ENCODE measurements at places on chromosomes 1 and 21.

- DNase-seq: no peak
Measured at GRCh38 chr1:217431395-217431794, 199.5 kb downstream of the GPATCH2 start.

GRCh38 chr21:15252431-15252830, 187.6 kb upstream of the NRIP1 start:
- no peak for DNase-seq

- no peak for DNase-seq
Measured at GRCh38 chr1:39283858-39284257, 79.4 kb downstream of the MACF1 start.

DNA sequence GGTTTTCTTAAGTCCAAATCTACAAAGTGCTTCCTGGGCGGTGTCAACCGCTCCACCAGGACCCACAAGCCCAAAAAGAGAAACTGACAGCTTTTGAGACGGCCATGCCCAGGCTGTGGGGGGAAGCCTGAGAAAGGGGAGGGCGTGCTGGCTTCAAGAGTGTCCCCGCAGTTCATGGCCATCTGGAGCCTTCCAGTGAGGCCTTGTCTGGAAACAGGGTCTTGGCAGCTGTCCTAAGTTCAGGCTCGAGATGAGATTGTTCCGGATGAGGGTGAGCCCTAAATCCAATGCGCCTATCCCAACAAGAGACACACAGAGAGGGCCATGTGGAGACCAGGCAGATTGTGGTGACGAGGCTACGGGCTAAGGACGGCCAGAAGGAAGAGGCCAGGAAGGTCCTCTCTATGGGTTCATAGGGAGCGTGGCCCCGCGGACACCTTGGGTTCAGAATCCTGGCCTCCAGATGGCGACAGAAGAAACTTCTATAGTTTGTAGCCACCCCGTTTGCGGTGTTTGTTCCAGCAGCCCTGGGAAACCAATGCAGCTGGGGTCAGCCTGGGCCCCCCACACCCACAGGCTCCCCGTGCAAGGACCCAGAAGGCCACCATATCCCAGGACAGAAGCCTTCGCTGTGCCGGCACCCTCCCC, 70.2 kb downstream of the ARHGEF16 start:
- DNase-seq: no peak

DNA sequence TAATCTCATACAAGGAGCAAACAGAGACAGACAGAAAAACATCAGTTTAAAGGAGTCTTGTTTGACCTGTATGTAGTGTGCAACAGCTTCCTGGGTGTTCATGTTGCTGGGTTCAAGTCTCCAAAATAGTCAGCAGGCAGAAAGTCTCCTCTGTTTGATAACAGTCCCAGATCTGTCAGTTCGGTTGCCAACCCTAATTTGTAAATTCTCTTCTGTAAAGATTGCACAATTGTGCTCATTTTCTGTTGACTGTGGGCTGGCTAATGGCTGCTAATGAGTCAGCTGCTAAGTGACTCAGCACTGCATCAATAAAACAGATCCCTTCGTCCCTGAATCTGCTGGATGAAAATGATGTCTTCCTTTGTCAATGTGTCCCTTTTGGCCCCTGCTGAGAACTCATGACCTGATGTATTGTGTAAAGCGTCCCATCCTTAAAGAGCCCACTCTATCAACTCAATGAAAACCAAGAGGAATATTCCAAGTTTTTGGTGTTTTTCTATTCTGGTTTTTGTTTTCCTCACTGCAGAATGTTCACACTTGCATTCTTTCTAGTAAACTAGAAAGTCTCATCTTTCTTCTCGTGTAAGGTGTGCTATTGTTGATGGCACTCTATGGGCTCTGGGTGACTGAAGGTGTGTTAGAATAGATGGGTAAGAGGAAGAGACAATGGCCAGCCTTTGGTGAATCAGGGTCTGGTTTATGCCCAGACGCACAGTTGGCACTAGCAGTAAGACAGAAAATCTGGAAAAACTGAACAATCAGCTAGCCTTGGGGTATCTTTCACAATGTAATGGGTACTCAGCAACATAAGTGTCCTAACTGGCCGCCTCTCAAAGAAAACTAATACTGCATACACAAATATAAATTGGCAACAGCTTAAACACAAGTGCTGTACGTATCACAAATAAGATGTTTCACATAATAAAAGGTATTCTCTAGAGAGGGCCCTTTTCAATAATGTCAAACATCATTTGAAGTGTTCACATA, 75.1 kb upstream of the SIPA1L2 start:
- DNase-seq: no peak

DNA sequence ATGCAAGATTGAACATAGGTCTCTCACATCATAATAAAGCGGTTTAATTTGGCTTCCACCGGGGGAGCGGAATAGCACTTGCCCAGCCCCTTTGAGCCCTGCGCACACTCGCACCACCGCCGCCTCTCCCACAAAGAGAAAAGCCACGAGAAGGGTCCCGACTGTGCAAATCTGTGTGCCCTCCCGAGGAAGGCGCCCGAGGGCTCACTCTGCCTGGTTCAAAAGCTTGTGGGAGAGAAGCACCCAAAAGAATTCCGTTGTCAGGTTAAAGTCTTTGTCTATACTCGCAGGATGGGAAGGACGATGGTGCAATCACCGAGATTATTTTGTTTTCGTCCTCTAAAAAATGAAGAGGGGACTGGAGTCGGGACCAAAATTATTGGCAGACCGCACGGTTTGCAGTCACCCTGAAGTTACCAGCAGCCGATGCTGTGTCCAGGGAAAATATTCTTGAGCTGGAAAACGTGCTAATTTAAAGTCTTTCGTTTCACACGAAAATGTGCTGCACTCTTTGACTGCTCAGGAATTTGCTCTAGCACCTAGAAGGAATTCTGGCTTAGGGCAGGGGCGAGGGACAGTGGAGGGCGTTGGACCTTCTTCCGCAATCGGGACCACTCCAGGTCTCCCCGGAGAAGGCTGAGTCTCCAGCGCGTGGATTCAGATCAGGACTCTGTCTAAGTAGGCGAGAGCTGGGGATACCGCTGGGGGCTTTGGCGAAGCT, 6.6 kb upstream of the SIM2 start:
- DNase-seq: peak; percentile 36

GRCh38 chr1:50917138-50918137, 42.6 kb downstream of the FAF1 start:
- DNase-seq: no peak

DNA sequence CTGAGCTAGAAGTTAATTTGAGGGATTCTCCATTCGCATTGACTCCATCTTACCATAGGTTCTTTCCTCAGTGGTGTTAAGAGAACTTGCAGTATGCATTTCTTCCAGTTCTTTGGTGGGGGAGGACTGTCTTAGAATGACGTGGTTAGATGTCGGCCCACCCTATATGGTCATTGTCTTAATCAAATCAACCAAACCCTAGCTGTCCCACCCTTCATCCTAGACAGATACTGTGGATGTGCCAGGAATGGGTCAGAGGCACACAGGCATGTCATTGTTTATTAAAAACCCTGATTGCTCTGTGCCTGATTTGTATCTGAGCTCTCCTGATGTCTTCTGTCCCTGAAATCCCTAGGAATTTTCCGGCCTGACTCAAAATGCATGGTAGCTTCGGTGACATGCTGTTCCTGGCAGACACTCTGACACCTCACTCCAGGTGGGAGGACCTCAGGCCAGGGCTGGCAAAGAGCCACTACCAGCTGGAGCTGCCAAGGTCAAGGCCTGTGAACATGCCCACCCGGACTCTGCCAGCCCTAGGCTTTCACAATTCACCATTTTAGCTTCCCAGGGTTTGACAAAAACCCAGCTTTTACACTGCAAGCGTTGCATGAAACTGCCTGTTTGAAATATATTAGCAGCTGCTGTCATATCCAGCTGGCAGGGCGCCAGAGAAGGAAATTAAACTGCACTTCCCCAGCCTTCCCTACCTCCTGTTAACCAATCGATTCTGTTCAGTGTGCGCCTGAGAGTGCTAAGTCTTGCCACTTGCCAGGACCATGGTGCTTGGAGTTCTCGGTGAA, 134.0 kb downstream of the FAM78B start:
- no peak for DNase-seq

GRCh38 chr1:243890576-243890975, 40.5 kb upstream of the AKT3 start:
- DNase-seq: no peak

DNA sequence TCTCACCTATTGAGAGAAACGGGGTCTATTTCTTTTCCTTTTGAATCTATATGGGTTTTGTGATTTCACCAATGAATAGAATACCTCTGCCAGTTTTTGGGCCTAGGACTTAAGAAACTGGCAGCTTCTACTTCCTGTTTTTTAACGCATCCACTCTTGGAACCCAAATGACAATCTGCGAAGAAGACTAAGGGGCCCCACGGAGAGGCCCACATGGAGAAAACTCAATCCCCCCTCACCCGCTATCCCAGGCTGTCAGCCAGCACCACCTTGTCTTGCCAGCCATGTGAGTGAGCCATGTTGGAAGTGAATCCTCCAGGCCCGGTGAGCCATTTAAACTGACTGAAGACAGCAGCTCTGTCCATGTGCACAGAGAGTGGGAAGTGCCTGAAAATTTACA, 3.6 kb upstream of the HENMT1 start:
- no peak for DNase-seq

DNA sequence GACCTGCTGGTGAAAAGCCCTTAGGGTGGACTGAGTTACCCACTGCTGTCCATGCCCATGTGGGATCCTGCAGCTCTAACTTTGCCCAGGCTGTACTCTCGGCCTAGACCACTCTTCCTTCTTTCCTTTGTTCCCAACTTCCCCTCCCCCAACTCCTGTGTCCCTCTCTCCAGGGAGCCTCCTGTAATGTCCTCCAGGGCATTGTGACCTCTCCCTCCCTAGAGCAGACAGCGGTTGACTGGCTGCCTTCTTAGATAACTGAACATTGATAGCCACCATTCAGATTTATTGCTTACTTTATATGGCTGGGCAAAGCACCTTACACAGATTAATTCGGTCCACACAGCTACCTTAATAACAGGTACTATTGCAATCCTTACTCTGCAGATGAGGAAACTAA, 5.0 kb downstream of the RUNX1 start:
- DNase-seq: no peak

GRCh38 chr1:223330466-223330865, 33.5 kb downstream of the SUSD4 start:
- no peak for DNase-seq

DNA sequence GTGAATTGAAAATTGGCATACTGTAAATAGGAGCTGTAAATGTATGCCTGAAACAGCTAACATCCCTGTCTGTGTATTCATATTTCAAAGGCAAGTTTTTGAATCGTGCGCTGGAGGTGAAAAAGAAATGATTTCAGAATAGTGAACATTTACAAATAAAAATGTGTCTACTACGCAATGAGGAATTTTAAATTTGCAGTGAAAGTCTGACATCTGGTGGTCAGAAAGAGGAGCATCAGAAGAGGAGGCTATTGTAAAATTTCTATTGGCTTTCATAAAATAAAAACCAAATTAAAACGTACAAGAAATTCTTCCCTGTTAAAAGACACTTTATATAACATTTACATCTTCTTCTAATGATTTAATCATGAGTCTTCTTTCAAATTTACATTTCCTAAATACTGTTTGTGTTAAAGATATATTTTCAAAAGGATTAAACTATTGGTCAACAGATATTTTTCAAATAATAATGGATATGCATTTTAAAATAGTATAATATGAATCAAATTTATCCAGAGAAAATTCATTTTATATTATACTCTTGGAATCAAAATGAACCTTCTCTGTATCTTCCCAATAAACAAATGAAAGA, 113.7 kb upstream of the RRP15 start:
- DNase-seq: peak; percentile 49

DNA sequence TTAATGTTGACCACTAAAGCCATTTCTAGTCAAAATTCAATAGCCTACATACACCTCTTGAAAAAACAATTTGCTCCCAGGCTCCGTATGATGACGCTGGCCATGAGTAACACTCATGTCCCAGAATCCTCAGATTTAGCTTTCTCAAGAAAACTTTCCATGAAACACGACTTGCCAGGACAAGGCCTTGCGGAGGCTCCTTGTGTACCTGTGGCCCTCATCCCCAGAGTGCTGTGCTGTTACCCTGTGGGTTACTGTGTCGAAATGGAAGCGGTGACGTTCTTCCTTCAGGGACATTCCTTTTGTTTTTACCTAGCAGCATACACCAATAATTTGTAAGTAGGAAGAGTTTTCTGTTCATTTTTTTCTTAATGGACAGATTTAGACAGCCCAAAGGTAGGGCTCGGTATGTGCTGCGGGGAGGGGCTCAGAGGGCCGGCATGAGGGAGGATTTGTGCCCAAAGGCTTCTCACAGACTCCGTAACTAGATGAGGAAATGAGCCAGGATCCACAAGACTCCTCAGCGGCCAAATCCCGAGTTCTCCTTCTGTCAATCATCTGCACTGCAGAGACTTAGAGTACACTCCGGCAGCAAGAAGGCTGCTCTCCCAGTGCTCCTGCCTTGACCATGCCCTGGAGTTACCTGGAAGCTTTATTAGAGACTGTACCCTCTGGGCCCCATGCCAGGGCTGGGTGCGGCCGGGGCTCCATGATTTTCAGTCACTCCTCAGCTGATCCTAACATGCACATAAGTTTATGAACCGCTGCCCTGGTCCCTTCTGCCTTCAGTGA, 17.8 kb downstream of the GNG12 start:
- DNase-seq: no peak

GRCh38 chr21:37595944-37596343, 229.4 kb downstream of the DYRK1A start:
- DNase-seq: no peak

GRCh38 chr1:25926731-25927496, 20.7 kb upstream of the STMN1 start:
- peak; percentile 50 for DNase-seq

DNA sequence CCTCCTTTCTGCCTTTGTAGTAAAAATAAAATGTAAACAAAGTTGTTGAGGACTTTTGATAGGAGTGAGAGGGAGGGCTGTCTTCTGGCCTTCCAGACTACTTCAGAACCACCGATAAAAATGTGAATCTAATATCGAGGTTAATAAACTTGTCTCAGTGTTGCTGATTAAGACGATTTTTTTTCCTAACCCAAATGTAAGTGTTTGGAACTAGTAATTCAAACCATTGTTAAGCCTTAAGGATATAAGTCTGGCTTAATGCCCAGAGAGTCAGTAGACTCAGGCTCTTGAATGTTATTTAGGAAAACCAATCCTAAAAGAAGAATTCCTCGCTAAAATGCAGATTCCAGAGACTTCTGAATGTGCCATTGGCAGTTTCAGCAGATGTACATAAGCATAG, 356.9 kb downstream of the SIPA1L2 start:
- DNase-seq: no peak

DNA sequence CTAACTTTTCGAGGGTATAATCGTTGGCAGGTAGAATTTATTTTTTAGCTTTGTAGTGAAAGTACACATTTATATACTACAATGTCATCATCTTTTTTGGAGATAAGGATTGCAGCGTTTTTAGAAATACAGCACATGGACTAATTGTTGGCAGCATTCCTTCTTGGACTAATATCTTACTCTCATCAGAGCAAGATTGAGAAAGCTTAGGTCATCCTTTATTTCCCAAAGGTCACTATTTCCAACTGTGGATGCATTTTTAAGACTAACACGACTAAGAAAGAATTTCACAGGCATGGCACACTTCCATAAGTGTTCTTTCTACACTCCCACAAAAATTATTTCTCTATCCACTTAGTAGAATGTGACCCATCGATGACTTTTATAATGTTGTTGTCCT, 732.3 kb downstream of the NCAM2 start:
- DNase-seq: no peak

GRCh38 chr1:239253032-239253431, 133.3 kb upstream of the CHRM3 start:
- peak; percentile 11 for DNase-seq

All from GM23338 (cell line).